Liver (tissue), 10 donors: ENCODE measurements at places on chromosomes 12 and 14.

DNA sequence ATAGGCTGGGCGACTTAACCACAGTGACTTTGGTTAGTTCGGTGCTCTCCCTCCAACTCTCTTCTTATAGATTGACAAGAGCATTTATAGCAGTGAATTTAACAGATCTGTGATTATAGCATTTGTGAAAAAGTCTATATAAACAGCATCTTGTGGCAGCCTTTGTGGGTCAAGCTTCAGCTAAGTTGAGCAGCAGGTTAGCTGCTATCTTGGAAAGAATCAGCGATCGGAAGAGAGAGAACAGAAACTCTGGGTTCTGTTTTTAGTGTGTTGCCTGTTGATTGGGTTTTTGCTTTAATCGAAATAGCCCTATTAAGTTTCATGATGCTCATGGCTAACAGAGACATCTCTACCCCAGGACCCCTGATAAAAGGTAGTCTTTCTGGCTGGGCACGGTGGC lies 20.2 kb downstream of the EVL start:
- DNase-seq = no peak

DNA sequence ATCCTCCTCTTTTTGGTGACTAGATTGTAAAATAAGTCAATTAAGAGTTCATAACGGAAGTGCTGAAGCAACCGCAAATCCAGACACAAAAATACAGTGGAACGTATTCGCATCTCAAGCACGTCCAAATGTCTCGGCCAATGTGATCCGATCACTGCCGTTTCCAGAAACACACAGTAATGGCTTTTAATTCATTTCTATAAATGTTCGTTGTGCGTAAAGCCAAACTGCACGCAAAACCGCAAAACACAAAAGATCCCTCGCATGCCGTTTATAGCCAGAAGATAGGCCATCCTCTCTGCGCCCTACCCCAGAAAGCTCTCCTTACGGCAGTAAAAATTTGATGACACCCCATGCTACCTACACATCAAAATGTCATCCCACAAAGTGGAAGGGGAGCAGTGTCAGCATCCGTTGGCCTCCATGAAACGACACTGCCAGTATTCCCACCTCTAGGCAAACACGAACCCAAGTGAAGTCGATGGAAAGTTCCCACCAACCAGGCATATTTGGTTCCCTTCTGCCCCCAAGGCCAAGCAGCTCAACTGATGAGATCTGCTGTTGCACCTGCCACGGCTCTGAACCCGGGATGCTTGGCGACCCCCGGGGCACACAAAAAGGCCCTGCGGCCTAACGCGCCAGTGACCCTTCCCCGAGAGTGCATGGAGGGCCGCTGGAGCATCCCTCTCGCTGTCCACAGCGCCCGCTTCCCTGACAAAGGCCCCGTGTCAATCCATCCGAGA lies 1.4 kb downstream of the HECTD4 start:
- no peak for DNase-seq

- DNase-seq = no peak
Observed at GRCh38 chr12:66602483-66603143, 76.3 kb downstream of the GRIP1 start.

DNA sequence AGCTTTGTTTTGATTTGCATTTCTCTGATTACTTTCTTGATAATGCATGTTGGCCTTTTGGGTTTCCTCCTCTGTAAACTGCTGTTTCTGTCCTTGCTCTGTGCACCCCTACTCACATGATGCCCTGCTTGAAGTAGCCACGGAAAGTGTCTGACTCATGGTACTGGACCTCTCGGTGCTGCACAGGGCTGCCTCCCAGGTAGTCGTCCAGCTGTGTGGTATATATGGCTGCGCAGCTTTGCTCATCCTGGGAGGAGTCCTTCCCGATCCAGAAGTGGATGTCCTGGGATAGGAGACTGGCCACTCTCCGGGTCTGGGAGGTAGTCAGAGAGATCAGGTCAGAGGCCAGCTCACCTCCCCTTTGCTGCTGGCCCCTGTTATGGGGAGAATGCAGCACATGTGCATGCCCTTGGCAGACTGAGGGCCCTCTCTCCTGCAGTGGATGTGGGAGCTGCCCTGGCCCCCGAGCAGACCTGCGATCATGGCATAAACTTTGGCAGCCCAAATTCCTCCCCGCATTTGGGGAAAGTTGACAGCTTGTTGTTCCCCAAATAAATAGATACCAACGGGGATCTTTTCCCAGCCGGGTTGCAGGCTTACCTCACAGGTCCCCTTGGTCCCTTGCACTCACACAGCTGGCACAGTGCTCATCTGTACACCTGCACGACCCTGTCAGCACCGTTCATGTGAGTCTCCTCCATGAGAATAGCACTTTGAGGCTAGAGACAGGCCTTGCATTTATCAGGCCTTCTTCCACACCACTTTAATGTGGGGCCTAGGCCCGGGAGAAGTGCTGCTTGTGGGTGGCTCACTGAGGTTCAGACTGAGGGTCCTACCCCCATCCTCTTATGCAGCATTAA lies 5.2 kb downstream of the AVIL start:
- DNase-seq = no peak

- DNase-seq = no peak
Observed at GRCh38 chr14:64407329-64407728, 19.2 kb downstream of the MTHFD1 start.

DNA sequence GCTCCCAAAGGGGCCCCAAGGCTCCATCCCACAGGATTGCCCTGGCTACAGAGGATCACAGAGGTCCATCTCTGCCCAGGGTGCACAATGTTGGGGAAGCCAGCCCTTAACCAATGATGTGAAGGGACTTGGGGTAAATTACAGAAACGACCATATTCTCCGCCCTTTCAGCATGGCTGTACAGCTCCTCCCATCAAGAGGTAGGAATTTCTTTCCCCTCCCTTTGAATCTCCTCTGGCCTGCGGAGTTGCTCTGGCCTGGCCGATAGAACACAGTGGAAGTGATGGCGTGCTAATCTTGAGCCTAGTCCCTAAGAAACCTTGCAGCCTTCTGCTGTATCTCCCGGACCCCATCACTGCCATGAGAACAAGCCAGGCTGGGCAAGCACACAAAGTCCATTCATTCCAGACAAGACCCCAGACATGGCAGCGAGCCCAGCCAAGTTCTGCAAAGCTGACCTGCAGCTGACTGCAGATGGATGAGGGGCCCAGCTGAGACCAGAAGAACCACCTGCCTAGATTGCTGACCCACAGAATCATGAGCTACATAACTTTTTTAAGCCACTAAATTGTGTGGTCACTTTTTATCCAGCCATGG lies 6.9 kb upstream of the IFI27 start:
- no peak for DNase-seq

DNA sequence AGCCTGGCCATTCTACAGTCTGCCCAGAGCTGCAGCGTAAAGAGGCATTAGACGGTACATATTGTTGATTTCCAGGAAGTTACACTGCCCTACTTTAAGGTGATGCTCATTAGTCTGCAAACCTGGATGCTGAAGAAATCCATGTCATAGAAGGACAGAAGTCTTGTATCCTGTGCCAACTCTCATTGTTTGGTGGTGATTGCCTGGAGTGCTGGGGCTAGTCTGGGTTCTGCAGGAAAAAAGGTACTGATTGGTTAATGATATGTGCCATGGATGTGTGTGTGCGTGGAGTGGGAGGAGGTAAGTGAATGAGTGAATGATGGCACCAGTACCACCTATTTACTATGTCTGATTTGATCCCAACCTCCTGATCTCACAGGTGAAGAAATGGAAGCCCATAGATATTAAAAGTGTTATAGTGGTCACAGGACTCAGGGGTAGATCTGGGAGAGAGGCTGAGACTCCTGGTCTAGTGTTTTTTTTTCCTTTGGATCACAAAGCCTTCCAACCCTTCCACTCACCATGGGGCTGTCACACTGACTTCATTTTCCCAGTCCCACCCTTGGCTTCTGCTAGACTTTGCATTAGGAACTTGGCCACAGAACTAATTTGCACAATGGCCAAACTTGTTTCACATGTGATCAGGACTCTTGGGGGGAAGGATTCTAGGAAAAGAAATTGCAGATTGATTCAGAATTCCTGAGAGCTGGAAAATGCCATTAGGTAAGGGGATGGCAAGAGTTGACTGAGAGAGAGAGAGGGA lies 96.1 kb downstream of the TMX1 start:
- DNase-seq = no peak

DNA sequence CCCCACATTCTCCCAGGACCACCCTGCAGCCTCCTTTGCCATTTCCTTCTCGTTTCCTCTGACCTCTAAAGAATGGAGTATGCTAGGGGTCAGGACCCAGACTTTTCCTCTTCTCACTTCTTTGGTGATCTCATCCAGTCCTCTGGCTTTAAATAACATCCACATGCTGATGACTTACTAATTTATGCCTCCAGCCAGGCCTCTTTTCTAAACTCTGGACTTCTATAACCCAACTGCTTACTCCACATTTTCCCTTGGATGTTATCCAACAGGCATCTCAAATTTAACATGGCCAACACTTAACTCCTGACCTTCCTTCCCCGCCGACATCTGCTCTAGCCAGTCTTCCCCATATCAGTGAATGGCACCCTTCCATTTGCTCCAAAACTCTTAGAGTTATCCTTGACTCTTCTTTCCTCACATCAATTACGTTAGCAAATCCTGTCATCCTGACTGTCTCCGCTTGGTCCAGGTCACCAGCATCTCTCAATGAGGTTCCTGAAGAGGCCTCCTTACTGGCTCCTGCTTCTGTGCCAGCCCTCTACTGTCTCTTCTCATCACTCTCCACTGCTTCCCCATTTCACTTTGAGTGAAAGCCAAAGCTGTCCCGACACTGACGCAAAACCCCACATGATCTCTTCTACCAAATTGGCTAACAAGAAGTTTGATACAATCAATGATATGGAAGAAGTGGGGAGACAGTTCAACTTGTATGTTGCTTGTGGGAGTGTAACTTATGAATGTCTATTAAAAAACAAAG lies 42.7 kb downstream of the TMBIM6 start:
- DNase-seq = no peak

DNA sequence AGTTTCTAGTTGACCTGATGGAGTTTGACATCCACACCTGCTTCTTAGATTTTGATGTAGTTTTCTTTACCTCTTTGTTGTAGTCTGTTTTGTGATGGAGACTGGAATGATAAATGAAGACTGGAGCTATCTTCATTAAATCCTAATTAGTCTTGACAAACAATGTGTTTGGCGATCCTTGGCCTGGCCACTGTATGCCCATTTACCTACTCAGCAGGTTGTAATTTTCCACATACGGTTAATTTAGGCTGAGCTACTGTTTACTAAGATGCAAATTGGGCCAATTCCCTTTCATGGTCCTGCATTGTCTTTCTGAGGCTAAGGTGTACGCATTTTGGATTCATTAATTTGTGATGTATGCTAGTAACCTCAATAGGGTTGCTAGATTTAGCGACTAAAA lies at the start of gene TAS2R7:
TAS2R7 (minus strand) TSS at position 41 of the 400 bp plus-strand sequence. CDS start 57 bp downstream, outside the sequence.
- DNase-seq = no peak

DNA sequence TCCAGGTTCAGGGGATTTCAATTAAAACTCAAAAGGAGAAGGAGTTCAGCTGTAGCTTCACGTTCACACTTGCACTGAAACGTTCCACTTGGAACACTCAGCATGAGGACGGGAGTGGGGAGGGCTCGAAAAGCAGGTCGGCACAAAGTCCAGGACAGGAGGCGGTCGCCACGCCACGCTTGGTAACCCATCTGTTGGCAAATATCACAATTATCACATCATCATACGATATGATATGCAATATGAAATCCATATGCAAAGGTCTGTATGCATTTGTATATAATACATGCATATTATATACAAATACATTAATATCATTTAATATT lies 17.2 kb downstream of the ADGRD1 start:
- no peak for DNase-seq

- no peak for DNase-seq
Observed at GRCh38 chr12:13915096-13915495, 66.3 kb downstream of the GRIN2B start.

- DNase-seq = no peak
Observed at GRCh38 chr12:64798165-64798564, 26.3 kb upstream of the TBC1D30 start.

GRCh38 chr12:89280833-89281538 lies 71.3 kb downstream of the DUSP6 start:
- DNase-seq = no peak

GRCh38 chr12:59820594-59821011 lies 224.8 kb downstream of the SLC16A7 start:
- no peak for DNase-seq

GRCh38 chr14:83260751-83261150 lies 1727.1 kb upstream of the SEL1L start:
- no peak for DNase-seq

DNA sequence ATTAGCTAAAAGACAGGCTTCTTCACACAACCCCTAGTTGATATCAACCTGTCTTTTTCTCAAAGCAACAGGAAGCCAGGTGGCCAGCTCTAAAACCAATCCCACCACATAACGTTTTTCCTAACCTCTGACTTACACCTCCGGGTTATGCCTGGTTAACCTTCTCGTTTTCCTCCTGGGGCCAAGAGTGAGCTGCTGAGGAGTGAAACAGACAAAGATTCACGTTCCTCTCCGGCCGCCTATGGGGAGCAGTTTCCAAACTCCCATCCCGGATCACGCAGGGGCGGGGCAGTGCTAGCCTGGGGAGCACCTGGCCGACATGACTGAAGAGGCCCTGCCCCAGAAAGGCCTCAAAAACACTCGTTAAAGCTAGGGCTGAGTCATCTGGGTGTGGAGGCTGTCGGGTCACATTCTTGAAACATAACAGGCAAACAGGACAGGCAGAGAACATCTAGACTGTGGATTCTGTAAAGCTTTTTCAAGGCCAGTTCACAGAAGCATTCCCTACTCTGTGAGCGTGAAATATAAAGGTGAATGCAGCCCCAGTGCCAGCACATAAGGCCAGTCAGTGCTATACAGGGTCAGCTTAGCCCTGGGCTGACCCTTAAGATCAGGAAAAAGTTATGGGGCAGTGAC lies 25.9 kb upstream of the LGALS3 start:
- no peak for DNase-seq

- peak; percentile 71 for DNase-seq
Observed at GRCh38 chr14:103518422-103519042, 4.1 kb downstream of the CKB start.

DNA sequence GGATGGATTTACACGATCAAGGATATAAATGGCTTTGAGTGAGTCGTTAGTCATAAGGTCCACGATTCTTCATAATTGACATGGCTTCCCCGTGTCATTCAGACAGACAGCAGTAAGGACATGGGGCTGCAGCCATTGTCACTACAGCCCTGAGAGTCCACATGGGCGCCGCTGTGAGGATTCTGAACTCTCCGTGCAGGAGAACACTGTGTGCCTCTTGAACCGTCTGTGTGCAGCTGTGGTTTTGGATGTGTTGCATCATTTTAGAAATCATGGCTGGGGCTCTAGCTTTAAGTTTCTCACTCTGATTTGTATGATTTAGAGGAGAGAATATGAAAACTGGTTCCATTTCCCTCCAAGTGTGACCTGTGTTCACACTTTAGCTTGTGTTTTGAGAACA lies 47.2 kb downstream of the NPAS3 start:
- DNase-seq = no peak

GRCh38 chr12:124653169-124653931 lies 85.9 kb upstream of the NCOR2 start:
- DNase-seq = no peak

- no peak for DNase-seq
Observed at GRCh38 chr12:50220363-50220995, 53.3 kb upstream of the CERS5 start.

GRCh38 chr14:64233531-64234190 lies 60.5 kb downstream of the ESR2 start:
- no peak for DNase-seq
